Bronchial epithelial cell (primary cell): ENCODE measurements at places on chromosomes 13 and 19.

GRCh38 chr13:50085063-50085462 is 69.8 kb downstream of the KCNRG start:
- DNase-seq = peak; percentile 37

DNA sequence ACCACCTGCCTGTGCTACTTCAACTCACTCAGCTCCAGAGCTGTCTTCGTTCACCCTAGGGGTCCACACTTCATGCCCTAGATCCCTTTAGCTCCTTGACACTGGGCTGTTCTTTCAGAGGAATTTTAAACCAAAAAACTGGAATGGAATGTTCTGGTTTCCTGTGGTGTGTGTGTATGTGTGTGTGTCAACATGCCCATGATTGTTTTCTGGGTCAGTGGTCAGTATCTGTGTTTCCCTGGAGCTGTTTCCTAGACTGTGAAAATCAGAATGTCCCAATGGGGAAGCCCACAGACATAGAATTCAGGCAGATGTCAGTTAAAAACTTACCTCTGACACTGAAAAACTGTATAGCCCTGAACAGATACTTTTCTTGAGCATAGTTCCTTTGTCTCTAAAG is 1.3 kb downstream of the PMIS2 start:
- DNase-seq = no peak

GRCh38 chr19:56477429-56478338 is 539 bp upstream of the ZNF667 start:
- peak; percentile 86 for DNase-seq

DNA sequence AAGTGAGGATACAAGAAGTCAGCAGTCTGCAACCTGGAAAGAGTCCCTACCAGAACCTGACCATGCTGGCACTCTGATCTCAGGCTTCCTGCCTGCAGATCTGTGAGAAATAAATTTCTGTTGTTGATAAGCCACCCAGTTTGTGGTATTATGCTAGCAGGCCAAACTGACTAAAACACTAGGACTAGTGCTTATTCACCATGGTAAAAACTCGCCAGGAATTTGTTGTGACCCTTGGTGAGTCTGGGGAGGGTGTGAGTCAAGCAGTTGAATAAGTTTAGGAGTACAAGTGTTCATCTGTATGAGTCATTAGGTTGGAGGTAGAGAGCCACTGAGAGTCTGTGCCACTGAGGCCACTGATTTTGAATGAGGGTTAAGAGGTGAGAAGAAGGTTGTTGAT is 3.6 kb downstream of the ZIK1 start:
- peak; percentile 66 for DNase-seq

DNA sequence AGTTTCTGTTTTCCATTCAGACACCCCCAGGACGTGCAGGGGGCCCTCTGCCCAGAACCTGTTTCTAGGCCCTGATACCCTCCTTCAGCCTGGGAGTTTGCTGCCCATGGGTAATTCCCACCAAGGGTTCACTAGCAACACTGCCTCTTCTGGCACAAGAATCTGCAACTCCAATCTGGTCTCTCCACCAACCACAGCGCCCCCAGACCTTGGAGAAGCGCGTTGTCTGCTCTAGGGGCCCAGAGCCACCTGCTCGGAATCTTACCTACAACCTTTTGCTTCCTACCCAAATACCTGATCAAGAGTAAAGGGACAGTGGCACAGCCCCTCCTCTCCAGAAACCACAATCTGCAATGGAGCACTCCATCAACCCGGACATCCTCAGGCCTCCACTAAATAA is 763 bp downstream of the ZNF180 start:
- no peak for DNase-seq

DNA sequence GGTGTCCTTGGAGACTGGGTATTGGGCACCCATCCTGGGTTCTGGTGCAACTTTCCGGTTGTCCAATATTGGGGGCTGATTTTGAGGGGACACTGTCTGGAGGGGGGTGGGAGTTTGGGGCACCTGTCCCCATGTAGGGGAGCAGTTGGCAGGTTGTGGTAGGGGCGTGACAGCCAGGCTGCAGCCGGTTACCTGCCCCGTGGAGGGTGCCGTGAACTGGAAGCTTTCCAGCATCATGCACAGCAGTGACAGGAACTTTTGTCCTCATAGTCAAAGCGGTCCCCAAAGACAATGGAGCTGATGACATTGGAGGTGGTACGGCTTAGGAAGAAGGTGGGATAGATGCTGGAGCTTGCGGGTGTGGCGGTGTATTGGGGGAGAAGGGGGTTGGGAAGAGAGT is 34.3 kb downstream of the CYP2B6 start:
- no peak for DNase-seq

DNA sequence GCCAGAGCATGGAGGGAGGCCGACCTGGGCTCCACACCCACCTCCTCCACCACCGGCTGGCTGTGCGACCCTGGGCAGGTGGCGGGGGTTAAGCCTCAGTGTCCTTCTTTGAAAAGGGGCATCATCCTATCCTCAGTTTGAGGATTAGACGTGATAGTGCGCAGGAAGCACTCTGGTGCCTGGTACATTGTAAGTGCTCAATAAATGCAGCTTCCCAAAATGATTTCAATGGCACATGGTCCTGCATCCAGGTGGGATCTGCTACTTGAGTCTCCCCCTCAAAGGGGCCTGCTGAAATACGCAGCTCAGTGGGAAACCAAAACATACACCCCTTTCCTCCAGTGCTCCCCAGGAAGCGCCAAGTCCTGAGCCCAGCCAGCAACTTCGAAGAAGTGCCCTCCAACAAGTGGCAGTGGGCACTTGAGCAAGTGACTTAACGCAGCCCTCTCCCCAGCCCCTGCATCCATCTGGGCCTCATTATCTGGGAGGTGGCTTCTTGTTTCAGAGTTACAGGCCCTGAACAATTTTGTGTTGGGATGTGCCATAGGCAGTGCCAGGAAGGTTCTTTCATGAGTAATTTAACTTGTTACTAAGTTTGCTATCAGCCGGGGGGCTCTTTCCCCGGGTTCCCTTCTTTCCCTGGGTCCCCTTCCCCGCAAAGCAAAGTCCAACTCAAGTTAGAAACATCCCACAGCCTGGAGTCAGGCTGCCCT is 17.9 kb downstream of the ACTN4 start:
- no peak for DNase-seq

- DNase-seq = no peak
Observed at GRCh38 chr19:32337084-32337808, 8.2 kb upstream of the ZNF507 start.

DNA sequence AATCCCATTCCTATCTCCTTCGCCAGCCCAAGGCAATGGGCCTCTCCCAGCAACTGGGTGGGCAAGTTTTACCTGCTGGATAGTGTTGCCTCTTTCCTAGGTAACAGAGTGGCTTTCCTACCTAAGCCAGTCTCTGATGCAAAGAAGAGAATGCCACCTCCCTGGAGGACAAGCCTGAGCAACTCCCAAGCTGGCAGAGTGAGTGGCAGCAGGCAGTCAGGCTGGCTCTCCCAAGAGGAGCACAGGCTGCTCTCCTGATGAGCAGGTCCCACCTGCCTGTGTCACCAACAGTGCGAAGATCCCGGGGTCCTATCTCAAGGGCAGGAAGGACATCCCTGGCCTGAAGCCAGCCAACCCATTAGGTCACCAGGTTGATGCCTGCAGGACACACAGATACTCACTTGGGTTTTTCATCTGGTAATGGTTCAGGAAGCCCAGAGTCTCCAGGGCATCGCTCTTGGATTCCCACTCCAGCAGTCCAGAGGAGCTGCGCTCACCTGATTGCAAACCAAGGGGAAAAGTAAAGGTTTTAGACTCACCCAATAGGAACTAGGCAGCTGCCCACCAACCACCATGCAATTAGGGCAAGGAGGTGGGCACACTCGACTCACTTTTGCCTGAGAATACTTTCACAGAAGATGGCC is 5.5 kb upstream of the ECH1 start:
- peak; percentile 58 for DNase-seq

- no peak for DNase-seq
Observed at GRCh38 chr13:40863723-40864122, 74.3 kb downstream of the SLC25A15 start.

DNA sequence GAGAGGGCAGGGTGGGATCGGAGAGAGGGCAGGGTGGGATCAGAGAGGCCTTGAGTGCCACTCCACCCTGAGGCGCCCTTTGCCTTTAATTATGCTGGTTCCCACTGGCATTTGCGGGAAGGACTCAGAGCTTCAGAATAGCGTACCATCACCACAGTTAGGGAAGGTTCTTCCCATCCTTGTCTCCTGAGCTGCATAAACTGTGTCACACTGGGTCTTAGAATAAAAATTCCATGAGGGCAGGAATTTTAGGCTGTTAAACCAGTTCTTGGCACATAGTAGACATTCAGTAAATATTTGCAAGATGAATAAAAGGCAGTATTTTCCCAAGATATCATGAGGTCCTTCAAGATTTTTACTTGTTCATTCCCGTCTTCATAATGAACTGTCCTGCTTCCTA is 24.4 kb downstream of the PPP2R1A start:
- no peak for DNase-seq

DNA sequence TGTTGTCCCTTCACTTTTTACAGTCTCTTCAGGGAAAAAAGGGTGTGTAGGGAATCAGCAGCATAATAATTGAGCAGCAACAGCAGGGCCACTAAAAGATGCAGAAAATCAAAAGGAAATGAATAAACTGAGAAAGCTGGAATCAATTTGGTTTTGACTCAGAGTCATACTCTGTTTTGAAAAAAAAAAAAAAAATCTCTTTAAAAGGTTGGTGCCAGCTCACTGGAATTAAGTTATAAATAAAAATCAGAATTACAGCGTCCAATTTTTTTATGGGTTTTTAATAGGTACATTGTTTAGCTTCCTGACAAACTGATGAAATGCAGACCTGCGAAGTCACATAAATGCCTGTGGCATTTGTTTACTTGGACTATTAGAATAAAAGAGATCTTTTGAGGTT is 231.9 kb downstream of the COG6 start:
- no peak for DNase-seq

GRCh38 chr19:17963936-17964691 is 2.8 kb upstream of the KCNN1 start:
- DNase-seq = no peak

- DNase-seq = no peak
Observed at GRCh38 chr13:50197705-50198104, 182.5 kb downstream of the KCNRG start.
